ENCODE measurements at places on chromosomes 1 and 21.
A peak's percentile ranks its signal among the peaks of the same experiment; 100 is the strongest.

GRCh38 chr1:227661495-227661894 lies 73.6 kb downstream of the JMJD4 start:
- ATAC-seq: no peak

DNA sequence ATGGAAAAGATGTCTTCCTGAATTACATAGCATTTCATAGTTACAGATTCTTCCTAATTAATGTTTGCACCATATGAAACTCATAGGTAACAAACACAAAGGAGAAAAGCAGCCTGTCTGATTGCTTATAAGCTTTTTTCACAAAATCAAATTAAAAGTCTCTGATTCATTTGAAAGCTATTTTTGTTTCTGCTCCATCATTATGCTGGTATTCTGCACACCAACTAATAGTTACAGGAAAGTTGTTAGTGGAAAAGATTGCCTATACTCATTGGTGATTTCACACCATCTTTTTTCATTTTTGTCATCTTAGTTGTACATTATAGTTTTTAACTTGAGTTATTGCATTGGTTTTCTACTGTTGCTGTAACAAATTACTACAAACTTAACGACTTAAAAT lies 70.0 kb downstream of the PRKAA2 start:
- ATAC-seq: no peak

- peak; percentile 89 for ATAC-seq
Observed at GRCh38 chr1:26529655-26530409, at the start of gene RPS6KA1. RPS6KA1 (plus strand) TSS chr1:26529761; CDS start chr1:26529921, 160 bp downstream.

- no peak for ATAC-seq
Observed at GRCh38 chr1:85228972-85229371, 28.2 kb upstream of the SYDE2 start.

GRCh38 chr1:55898181-55898580 lies 681.2 kb downstream of the PLPP3 start:
- ATAC-seq: no peak

DNA sequence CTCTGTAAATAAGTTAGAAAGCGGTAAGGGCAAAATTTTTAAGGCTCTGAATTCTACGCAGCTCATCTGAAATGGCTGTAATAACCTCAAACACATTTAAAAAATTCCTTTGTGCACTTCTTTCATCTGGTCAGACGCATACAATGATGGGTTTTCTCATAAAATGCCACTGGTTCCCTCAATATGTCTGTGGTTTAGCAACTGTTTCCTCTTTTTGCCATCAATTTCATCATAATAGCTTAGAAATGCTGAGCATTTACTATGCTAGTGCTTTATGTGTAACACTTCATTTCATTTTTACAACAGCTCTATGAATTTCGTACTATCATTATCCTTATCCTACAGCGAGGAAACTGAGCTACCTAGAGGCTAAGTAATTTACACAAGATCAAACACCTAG lies 35.3 kb upstream of the DMRTA2 start:
- no peak for ATAC-seq

DNA sequence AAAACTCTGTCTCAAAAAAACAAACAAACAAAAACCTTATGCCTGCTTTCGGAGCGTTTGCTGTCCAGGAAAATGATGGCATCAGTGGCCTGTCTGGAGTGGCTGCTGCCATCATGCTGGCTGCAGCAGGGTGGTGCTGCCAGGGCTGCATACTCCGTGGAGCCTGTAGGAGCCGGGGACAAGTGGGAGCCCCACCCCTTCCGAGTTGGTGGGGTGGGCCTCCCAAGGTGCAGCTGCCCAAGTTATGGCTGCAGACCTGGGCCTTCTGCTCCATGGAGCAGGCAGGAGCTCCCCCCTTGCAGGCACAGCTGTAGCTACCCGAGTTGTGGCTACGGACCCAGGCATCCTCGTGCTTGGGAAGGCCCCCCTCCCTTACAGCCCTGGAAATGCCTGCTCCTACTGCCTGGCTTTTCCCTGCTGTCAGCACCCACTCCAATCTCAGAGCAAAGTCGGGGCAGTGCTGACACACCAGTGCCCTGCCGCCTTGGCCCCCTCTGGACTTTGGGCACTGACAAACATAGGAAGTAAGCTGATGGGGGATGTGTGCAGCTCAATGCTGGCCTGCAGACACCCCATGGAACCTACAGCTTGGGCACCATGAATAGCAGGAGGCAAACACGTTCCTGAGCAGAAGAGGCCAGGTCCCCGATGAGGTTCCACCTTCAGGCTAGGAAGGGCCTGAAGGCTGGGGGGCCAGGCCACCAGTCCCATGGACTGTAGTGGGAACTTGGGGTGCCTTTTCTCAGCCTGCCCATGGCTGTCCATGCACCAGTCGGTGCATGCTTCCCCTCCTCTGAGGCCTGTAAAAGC lies 60.4 kb downstream of the CC2D1B start:
- ATAC-seq: no peak

DNA sequence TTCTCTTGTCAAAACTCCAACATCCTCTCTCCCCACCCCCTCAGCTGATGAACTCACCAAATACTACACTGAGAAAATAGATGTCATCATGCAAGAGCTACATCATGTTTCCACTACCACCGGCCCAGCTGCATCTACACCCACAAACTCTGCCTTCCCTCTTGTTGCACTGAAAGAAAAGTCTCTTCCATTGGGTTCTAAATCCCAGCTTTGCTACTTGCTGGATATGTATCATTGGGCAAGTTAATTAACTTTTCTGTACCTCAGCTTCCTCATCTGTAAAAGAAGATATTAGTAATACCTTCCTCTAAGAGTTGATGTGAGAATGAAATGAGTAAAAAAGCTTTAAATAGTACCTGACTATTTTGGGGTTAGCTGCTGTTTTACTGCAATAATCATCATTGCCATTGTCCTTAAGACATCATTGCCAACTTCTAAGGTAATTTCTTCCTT lies 108.6 kb downstream of the OLFML2B start:
- ATAC-seq: peak; percentile 86

DNA sequence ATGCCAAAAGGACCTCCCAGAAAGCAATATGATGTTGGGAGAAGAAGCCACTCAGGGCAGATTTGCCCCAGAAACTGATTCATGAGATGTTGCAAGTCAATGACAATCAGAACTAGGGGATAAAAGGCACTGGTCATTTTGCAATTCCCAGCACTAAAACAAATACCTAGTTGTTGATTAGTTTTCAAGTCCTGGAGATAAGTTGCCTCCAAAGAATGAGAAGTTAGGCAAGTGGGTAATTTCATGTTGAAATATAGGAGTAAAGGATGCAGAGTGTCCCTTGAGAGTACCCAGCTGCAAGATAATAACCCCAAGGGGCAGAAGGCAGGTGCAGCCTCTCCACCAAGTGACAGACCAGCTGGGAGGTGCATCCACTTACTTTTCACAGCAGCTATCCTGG lies 363.6 kb downstream of the PBX1 start:
- ATAC-seq: no peak

GRCh38 chr1:184896000-184896399 lies 78.3 kb downstream of the NIBAN1 start:
- no peak for ATAC-seq

DNA sequence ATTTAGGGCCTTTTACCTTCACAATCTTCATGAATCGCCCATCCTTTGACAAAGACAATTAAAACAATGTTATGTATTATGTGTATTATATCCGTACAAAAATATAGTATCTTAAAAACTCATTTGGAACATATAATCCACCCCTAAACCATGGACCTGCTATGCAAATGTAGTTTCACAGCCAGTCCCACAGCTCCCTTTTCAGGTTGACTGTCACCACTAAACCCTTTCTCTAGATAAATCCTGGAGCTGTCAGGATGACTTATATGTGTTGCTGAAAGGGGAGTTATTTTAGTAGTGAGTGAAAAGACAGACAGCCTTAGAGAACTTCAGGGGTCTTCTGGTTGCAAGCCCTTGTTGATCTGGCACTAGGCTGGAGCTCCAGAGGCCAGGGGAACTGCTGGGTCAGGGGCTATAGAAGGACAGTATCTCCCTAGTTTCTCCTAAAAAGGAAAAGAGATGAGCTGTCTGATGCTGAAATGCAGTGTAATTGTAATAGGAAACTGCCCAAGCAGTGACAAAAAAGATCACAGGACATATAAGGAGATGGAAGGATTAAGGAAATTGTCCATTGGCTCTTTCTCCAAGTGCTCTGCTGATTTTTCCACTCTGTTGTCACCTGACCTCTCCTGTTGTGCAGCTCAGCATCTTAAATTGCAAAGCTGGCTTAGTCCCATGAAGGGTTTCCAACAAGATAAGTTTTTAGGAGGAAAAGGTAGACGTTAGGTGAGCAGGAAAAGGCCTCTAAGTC lies 127.7 kb downstream of the S1PR1 start:
- no peak for ATAC-seq

GRCh38 chr1:214289574-214290272 lies 8.8 kb downstream of the SMYD2 start:
- no peak for ATAC-seq

DNA sequence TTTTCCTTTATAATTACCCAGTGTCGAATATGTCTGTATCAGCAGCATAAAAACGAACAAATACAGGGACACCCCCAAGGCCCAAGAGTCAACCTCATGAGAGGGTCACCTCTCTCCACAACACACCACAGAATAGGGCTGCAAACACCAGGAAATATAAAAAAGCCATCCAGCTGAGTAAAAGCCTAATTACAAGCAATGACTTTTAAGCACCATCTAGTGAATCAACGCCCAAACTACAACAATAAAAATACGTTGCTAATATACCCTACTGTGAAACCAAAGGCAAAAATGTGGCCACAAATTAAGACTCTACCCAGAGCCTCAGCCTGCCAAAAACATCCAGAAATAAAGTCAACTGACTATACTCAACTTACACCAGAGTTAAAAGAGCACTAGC lies 817.9 kb upstream of the NEGR1 start:
- ATAC-seq: no peak

- no peak for ATAC-seq
Observed at GRCh38 chr1:81654657-81655056, 146.1 kb upstream of the ADGRL2 start.

DNA sequence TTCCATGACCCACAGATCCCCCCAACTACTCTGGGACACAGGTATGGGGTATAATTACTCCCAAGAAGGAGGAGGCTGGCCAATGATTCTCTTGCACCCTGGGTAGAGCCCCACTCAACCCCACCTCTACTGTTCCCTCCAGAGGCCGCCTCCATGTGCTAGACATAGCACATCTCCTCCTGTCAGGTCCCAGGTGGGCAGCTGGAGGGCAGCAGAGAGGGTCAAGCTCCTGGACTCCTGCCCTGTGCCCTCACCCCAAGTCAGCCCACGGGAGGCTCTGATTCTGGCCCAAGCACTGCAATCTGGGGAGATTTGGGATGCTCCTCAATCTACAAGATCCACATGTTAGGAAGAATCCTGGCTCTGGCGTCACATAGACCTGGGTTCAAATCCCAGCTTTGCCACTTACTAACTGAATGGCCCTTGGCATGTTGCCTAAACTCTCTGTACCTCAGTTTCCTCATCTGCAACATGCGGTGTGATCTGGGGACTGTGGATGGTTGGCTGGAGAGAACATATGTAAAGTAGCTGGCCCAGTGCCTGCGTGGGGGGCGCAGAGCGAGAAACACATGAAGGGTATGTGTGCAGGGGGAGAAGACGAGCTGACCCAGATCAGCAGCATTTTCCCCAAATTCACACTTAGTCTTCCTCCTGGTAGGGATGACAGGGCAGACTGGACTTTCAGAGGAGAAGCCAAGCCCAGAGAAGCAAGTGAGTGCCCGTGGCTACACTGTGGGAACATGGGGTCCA lies 23.2 kb downstream of the TNNT2 start:
- ATAC-seq: no peak

DNA sequence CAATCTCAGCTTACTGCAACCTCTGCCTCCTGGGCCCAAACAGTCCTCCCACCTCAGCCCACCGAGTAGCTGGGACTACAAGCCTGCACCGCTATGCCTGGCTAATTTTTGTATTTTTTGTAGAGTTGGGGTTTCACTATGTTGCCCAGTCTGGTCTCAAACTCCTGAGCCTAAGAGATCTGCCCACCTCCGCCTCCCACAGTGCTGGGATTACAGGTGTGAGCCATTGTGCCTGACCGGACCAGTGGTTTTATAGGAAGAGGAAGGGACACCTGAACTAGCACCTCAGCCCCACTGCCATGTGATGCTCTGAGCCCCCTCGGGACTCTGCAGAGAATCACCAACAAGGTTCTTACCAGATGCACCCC lies 4.1 kb downstream of the CRYBG2 start:
- ATAC-seq: no peak

- ATAC-seq: no peak
Observed at GRCh38 chr1:232378266-232379062, 251.5 kb downstream of the SIPA1L2 start.

- ATAC-seq: no peak
Observed at GRCh38 chr1:25520446-25521061, 22.9 kb upstream of the LDLRAP1 start.

Measured in activated CD4-positive, CD25-positive, alpha-beta regulatory T cell treated with anti-CD3 and anti-CD28 coated beads, Interleukin-2, amount 50 U/mL, for 24 hours (primary cell).